Stimulated activated CD4-positive, alpha-beta T cell treated with anti-CD3 and anti-CD28 coated beads, TNF-alpha, amount 100 ng/mL, for 4 hours (primary cell): ENCODE measurements at places on chromosomes 1 and 21.

GRCh38 chr1:40772146-40772955, 11.2 kb upstream of the KCNQ4 start:
- DNase-seq = no peak

- no peak for DNase-seq
These were observed 28.5 kb downstream of the PALMD start for GRCh38 chr1:99674115-99675064.

DNA sequence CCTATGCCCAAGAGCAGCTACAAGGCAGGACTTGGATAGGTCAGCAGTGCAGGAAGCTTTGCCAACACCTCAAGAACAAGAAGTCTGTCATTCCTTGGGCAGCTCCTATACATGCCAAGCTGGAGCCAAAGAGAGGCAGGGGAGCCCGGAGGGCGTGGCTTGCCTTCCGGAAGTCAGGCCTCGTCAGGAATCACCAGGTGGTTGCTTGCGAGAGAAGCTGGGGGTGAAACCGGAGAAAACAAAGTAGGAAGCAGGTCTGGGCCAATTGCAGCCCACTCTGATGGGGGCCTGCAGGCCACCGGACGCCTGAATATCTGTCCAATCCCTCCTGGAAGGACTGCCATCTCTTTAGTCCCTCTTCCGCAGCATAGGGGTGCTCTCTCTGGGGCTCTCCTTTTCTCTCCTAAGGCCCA, 794 bp upstream of the FAM76A start:
- DNase-seq = no peak

GRCh38 chr1:201653883-201654282, 115.0 kb downstream of the NAV1 start:
- DNase-seq = no peak

DNA sequence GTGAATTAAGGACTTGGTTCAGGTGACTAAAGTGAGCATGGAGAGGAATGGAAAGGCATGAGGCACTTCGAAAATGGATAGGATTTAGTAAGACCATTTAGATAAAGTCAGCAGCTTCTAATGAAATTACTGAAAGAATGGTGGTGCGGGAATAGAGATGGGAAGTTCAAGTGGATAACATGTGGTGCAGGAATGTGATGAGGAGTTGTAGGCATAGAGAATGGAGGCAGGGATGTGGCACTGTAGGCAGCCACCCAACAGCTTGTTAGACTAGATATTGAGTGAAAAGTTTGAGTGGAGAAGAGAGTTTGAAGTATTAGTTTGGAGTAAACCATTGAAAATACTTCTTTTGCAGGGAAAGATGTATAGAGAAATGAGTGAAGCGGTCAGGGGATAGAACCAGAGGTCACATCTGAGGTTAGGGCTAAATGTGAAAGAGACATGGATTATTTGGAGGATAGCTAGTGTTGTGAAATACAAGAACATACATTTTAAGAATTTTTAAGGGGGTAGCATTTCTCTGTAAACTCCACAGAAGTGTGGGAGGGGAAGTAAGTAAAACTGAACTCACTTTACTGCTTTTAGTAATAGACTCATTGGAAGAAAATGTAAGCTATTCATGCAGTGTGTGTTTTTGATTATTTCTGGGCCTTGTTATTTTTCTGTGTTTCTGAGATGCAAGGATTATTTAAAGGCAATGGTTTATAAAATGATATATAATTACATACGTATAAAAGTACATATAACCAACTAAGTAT, 46.2 kb downstream of the DYRK1A start:
- DNase-seq = no peak

DNA sequence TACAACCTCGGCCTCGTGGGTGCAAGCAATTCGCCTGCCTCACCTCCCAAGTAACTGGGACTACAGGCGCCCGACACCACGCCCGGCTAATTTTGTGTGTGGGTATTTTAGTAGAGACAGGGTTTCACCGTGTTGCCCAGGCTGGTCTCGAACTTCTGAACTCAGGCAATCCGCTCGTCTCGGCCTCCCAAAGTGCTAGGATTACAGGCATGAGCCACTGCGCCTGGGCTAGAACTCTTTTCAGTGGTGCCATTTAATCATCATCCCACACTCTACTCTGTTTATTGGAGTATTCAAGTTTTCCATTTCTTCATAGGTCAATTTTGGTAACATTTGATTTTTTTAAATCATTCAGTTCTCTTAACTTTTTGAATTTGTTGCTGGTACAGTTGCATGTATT, 101.3 kb downstream of the DHRS3 start:
- DNase-seq = no peak

DNA sequence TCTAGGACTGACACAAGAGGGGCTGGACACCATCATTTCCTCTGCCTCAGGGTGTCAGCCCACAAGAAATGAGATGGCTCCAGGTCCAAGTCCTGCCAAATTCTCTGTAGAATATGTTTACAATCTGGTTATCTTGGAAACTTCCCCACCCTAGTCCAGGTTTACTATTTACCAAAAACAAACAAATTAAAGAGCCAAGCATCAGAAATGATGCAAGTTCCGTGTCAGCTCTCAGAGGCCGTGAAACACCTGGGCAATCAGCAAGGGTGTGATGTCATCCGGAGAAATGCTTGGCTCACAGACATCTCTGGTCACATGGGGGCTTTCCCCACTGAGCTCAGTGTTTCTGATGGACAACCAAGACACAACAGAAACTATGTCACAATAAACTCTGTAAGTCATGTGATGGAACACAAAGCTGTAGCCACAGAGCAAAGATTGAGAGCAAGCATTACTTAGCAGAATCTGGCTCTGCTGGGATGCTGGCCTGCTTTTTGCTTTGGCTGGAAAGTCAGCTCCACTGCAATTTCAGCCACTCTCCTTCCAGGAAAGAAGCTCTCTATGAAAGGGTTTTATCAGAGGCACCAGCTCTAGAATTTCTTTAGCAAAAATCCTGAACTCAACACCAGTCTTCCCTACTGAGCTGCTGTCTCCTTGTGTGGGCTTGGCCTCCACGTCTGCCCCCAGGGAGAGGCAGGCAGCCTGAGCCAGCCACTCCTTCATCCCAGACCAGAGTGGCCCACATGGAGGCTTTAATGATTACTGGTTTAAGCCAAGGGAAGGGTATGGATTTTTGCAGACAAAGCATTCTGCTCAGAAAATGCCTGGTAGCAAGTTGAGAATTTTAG, 55.9 kb downstream of the NENF start:
- no peak for DNase-seq

DNA sequence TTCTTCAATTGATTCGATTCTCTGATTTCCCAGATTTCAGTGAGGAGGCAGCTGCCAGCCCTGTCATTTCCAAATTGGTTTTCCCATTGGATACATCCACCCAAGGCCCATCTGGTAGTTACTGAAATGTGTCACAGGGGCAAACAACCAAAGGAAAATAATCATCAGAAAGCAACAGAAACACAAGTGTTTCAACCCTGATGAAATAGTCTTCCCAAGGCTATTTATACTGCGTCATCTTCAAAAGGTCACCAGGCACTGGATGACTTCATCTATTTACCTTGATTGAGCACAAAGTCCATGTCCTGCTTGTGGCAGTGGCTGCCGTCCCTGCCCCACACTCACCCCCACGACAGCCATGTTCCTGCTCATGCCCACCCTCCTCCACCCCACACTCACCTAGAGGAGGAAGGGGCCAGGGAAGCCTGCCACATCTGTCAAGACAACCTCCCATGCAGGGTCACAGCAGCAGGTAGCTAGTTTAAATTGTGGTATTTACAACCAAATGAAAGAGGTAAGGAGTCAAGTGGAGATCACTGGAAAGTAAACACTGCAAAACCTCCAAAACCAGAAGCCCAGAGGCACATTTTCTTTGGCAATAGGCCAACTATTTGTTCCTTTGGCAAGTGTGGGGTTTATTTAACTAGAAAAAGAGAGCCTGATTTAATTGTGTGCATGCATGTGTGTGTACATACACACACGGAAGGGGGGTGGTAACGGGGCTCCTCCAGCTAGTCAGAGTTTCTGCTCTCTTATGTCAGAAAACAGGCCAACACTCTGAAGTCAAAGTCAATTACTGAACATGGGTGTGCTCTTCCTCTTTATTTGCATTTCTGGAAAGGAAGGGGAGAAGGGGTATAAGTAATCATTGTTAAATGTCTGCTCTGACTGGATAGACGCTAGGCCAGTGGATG, 49.5 kb upstream of the RAB4A start:
- no peak for DNase-seq

GRCh38 chr1:54557671-54558355, 9.8 kb downstream of the ACOT11 start:
- no peak for DNase-seq

- no peak for DNase-seq
These were observed 452.4 kb downstream of the PTPRU start for GRCh38 chr1:29688471-29689365.

DNA sequence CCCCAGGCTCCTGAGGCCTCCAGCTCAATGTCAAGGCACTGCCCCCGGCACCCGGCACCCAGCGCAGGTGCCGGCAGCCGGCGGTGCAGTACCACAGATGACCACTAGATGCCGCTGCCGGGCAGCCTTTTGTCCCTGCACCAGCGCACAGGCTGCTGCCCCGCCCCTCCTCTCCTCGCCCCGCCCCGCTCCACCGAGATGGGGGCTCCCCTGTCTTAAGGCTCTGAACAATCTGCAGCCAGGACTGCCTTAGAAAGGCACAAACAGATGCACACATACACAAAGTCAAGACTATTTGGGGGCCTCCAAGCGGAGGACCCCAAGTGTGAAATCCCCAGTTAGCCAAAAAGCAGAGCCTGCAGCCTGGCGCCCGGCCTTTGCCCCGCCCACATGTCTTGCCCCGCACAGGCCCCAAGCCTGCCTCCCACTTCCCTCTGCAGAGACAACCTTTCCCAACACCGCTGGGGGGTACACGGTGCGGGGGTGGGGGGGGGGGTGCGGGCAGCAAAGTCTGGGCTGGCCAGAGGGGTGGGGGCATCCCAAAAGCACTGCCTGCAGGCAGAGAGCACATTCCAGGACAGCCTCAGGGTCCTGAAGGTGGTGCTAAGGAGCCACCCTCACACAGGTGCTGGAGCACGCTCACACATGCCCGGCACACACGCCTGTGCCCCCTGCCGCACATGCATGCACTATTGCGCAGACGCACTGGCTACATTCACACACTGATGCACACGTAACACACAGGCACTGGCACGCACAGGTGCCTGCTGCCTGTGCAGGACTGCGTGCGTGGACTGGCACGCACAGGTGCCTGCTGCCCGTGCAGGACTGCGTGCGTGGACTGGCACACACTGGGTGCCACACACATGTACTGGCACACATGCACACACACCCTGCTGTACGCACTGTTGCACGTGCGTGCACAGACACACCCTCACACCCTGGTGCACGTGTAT, 37.1 kb downstream of the ARHGEF16 start:
- DNase-seq = peak; percentile 69

- DNase-seq = no peak
These were observed 52.5 kb upstream of the USH2A start for GRCh38 chr1:216475659-216476276.

DNA sequence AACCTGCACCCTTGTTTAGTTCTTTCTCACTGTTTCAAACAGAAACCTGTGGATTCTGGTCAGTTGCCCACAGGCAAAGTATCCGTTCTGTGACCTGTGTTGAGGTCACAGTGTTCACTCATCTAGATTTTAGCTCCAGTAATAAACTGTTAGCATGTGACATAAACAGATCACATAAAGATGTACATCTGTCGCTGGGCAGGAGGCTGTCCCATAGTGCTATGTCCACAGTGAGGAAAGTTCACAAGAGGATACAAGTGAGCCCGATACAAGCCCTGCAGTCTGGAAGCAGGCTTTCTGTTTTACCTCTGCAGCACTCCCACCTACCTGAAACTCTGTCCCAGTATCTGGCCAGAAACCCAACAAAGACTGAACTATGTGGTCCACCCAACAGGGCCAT, 28.4 kb downstream of the LMX1A start:
- DNase-seq = no peak

DNA sequence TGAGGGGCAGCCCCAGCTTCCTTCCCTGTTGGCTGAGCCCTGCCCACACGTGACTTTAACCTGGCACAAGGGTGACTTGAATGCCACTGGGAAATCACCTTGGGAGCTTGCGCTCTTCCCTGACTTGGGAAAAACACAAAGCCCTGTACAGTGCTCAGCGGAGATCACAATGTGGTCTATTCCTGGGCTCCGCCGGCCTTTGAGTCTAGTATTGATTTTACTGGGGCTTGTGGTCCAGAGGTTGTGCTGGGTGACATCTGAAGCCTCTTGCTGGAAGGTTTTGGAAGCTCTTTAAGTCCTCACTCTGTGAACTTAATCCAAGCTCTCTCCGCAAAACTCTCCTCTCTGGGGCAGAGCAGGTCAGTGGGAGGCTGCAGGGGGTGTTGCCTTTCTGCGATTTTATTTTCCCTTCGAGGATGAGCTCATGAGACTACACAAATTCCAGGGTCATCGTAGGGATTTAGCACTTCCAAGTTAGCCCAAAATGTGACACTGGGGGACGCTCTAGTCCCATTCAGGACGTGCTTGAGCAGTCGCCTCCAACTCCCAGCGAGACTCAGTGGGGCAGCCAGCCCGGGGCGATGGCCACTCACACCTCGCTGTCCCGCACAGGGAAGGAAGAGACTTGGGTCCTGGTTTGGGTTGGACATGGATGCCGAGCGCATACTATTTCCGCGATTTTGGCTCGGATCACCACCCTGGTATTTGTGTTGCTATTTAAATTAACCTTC, 291.9 kb upstream of the AJAP1 start:
- DNase-seq = no peak

DNA sequence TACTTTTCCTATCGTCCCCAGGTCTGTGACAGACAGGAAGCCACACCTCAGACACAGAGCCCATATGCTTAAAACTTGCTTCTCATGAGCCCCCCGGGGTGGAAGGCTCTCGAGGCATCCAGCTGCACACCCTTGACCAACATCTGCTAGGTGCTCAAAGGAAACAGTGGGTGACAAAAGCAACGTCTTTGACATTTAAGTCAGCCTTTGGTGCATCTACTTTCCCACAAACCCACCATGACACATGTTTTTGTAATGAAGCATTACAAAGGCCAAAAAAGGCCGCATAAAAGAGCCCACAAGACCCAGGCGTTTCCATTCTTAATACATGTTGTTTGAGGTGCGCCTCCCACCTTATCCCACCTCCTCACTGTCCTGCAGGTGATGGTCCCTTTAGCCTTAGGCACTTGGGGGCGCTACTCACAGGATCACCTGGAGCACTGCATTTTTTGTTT, 11.8 kb upstream of the FASLG start:
- no peak for DNase-seq

DNA sequence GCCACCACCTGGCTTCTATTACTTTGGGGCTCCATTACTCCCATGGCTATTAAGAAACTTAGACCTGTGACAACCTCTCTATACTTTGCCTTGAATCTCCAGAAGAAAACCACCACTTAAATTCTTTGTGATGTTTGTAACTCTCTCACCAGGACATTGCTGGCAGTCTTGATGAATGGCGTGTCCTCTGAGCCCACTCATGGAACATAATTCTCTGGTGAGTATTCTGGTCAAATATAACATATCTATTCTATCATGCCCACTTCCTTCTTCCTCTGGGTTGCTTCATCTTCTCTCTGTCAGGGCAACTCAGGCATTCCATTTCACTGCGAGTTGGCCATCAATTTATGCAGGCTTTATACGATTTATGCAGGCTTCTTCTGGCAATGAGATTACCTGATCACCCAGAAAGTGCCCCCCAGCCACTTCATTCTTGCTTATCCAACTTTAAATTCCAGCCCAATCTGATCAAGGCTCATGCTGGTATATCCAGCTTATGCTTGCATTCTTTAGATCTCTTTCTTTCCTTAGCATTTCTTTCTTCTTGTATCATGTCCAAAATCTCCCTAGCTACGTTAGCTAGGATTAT, 112.0 kb upstream of the CHRM3 start:
- no peak for DNase-seq
